ENCODE measurements at places on chromosomes 12 and 14. TPM values are rescaled to one million over a fixed set of nuclear protein-coding genes. Genes with fewer than 3 reads are reported as not detected.

The C12orf50 gene
- not detected for total RNA-seq

The ADCY6 gene
- 15.8 TPM for total RNA-seq

The CLEC9A gene
- not detected for total RNA-seq

The OR6C2 gene
- not detected for total RNA-seq

The TMEM179 gene
- total RNA-seq = 0.35 TPM

The KRT77 gene
- total RNA-seq = not detected

The CCDC38 gene
- total RNA-seq = 0.07 TPM

The LRFN5 gene
- total RNA-seq = not detected

The EIF2B1 gene
- total RNA-seq = 31.7 TPM

The FLRT2 gene
- total RNA-seq = 2.2 TPM

The SLC5A8 gene
- not detected for total RNA-seq

The SERPINA10 gene
- total RNA-seq = not detected

The IL23A gene
- total RNA-seq = 0.74 TPM

The EXOC3L4 gene
- total RNA-seq = 2.0 TPM

The MTHFD1 gene
- 104 TPM for total RNA-seq

The OASL gene
- total RNA-seq = 7.3 TPM

The TAS2R14 gene
- 0.38 TPM for total RNA-seq

The DPF3 gene
- 0.23 TPM for total RNA-seq

The SPATA7 gene
- 3.6 TPM for total RNA-seq

The SPRYD4 gene
- 1.8 TPM for total RNA-seq

The PTGR2 gene
- total RNA-seq = 7.5 TPM

The PTGER2 gene
- 1.3 TPM for total RNA-seq

The GPRC5D gene
- not detected for total RNA-seq

The MSI1 gene
- total RNA-seq = 0.59 TPM

The MIPOL1 gene
- total RNA-seq = 2.6 TPM

The MYF6 gene
- not detected for total RNA-seq

The USP44 gene
- total RNA-seq = not detected
